Fibroblast of gingiva (primary cell): ENCODE measurements at places on chromosomes 6 and 20.

GRCh38 chr6:11288065-11288464 lies 55.6 kb upstream of the NEDD9 start:
- DNase-seq = no peak

GRCh38 chr6:28863604-28864325 lies 60.0 kb downstream of the TRIM27 start:
- peak; percentile 76 for DNase-seq

GRCh38 chr6:16229700-16230099 lies 8.7 kb upstream of the GMPR start:
- no peak for DNase-seq

DNA sequence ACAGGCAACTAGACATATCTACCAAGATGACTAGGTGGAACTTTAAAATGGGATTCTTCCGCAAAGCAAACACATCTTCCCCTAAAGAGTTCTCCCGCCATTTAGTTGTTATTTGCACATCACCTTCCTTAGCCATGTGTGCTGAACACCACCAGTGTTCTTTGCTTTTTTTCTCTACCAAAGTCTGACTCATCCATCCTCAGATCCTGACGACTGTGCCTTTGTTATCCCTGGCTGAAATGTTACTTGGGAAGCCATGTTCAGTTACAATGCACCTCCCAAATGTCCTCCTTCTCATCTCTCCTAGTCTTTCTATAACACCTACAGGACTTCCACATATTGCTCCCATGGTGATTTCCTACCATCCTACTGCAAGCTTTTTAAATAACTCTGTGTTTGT lies 593.5 kb upstream of the ARID1B start:
- DNase-seq = no peak

DNA sequence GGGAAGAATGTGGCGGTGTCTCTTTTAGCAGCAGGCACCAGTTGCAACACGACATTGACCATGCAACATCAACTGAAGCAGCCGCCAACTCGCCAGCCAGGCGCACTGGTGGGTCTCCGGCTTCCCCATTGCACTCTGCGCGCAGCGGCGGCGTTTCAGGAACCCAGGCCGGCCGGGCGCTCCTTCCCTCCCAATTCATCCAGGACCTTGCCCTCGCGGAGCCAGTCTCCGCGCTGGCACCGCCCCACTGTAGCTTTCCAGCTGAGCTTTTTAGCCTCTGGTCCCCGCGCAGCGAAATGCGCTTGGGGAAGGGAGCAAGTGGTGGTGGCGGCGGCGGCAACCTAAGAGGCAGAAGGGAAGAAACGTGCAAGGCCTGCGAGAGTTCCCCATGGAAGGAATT lies 297.9 kb upstream of the RIMS1 start:
- DNase-seq = no peak

- peak; percentile 73 for DNase-seq
These were observed 47.7 kb upstream of the CST5 start for GRCh38 chr20:23926944-23927872.

- DNase-seq = no peak
These were observed 29.7 kb downstream of the SPDEF start for GRCh38 chr6:34526241-34526972.

DNA sequence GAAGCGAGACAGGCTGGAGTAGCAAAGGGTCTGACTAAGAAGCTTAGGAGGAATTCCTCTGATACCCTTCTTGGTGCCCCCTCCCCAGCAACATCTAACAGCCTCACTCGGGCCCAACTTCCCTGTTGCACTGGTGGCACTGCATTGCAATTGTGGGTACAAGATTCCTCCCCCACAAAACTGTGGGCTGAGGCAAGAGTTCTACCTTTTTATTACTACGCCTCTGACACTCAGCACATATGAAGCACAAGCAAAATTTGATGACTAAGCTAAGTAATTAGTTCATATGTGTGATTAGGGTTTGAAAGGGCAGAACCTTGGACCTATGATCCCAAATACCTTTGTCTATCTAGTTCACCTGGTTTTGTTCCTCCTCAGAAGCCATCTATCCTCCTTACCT lies 83.5 kb downstream of the ZHX3 start:
- DNase-seq = no peak

DNA sequence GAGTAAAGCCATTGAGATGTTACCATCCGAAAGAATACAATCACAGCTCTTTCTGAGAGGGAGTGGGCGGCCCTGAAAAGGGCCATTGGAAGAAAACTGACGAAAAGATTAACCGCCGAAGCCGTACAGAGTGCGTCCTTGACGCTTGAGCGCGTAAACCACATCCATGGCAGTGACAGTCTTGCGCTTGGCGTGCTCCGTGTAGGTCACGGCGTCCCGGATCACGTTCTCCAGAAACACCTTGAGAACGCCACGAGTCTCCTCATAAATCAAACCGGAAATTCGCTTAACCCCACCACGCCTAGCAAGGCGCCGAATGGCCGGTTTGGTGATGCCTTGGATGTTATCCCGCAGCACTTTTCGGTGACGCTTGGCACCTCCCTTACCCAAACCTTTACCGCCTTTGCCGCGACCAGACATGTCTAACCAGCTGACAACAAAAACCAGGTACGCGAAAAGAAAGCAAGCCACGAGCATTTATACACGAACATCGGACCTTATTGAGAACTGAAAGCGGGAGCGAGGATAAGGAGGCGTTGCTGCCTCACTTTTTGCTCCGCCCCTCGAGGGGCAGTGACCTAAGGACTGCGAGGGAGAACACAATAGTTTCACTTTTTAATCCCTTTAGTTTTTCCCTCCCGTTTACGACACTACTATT lies 60.3 kb upstream of the HFE start:
- peak; percentile 95 for DNase-seq

- DNase-seq = no peak
These were observed 140.4 kb upstream of the COL21A1 start for GRCh38 chr6:56387621-56388414.

DNA sequence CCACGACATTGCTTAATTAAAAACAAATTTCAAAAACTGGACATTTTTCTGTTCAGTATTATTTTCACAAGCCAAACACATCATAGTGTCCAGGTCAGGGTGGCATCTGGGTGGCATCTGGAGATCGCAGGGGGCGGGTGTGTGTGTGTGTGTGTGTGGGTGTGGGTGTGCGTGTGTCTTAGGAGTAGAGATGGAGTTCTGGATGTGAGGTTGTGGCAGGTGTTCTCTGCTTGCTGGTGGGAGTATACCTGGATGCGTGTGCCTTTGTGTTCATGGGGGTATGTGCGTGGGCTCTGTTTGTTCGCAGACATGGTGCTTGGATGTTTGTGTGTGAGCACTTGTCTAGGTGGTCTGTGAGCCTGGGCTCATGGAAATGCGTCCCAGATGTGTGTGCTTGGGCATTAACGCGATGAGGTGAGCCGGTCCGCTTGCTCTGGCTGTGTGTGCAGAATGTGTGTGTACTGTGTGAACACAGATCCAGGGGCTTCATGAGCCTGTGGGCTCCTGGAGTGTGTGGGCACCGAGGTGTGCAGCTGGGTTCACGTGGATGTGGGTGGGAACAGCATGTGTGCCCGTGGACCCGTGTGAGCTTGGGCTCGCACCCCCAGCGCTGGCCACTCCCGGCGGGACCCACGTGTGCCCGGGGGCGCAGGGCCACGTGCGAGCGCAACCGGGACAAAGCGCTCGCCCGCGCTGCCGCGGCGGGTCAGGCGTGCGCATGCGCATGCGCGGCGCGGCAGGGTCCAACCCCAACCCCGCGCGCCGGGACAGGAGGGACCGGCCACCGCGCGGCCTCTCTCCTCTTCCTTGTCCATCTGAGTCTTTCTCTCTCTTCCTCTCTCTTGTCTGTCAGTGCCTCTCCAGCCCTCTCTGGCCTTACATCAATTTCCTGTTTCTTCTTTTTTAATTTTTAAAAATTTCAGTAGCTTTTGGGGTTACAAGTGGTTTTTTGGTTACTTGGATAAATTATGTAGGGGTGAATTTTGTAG lies 60.4 kb downstream of the SRC start:
- DNase-seq = no peak
